ENCODE measurements at places on chromosomes 4 and X.

DNA sequence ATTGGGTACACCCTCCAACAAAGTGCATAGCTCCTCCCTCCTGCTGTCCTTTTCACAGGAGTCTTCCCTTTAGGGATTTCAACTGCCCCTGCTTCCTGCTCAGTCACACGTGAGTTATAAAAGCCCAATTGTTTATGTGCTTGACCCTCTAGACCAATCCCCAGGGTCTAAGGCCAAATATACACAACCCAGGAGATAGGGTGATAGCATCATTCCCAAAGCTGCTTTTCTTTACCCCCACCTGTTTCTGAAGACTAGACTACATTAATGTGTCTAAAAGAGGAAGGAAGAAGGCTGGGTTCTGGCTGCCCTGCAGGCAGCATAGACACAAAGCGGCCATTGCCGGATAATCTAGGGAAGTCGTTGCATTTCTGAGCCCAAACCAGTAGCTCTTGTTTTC, 526.7 kb upstream of the FRG1 start:
- no peak for DNase-seq

DNA sequence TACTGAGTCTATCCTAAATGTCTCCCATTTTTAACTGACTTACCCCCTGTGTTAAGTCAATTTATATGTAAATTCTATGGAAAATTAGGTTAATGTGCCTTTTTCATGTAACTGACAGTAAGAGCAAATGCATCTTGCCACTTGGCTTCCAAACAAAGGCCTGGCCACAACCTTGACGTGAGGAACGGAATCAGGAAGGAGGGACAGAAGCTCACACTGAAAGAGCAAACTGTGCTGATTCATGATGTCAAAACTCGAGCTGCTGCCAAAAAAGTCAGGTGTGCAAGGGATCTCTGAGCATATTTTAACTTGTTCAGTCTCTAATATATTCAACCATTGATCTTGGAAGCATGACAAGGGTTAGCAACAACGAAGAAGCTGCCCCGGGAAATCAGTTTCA, 35.8 kb downstream of the GPM6A start:
- no peak for DNase-seq

GRCh38 chrX:26557691-26558321, 341.8 kb downstream of the MAGEB5 start:
- no peak for DNase-seq

DNA sequence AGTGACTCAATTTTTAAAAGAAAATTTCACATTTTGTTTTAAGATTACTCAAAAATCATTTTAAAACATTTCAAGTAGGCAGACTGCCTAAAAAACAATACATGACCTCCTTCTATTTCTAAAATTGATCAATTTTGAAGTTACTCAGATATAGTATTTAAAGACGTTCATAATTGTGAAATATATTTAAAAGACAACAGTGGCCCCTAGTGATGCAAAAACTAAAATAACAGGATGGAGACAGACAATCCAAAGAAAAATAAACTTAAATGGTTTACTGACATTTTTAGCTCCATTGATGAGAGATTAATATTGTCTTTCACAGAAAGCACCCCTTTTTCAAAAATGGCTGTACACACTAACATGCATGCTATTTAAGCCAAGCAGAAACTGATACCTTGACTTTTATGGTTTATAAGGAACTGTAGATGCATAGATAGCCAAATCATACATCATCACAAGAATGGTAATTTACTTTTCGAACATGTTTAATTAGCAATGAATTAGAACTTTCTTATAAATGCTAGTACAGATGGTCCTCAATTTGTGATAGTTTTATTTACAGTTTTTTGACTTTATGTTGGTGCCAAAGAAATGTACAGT, 69.8 kb upstream of the FAT4 start:
- no peak for DNase-seq

DNA sequence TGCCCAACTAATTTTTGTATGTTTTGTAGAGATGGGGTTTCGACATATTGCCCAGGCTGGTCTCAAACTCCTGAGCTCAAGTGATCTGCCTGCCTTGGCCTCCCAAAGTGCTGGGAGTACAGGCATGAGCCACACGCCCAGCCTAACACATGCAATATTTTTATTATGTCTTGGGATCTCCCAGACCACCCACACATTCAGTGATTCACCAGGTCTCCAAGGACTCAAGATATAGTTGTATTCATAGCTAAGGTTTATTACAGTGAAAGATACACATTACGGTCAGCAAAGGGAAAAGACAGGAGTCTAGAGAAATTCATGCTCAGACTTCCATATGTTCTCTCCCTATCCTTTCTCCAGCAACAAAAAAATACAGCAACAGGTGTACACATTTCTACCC, 25.5 kb upstream of the FAM120C start:
- DNase-seq: no peak

GRCh38 chr4:152525878-152526277, 10.0 kb downstream of the FBXW7 start:
- no peak for DNase-seq

All from BE2C (cell line).